Stimulated activated CD4-positive, alpha-beta T cell treated with anti-CD3 and anti-CD28 coated beads, Interleukin-1b, Interleukin-23, amount 100 ng/mL, for 24 hours (primary cell): ENCODE measurements at places on chromosomes 11 and 22.

DNA sequence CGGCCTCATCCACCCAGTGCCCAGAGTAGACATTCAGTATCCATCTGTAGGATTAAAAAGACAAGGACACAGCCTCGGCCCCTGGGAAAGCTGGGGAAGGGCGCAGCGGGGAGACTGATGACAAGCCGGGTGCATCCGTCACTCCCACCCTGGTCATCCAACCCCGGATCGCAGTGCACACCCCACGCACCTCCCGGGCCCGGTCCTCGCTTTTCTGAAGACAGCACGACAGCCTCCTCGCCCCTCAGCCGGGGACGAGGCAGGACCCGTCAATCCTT is 1.1 kb downstream of the FCHSD2 start:
- DNase-seq = no peak

DNA sequence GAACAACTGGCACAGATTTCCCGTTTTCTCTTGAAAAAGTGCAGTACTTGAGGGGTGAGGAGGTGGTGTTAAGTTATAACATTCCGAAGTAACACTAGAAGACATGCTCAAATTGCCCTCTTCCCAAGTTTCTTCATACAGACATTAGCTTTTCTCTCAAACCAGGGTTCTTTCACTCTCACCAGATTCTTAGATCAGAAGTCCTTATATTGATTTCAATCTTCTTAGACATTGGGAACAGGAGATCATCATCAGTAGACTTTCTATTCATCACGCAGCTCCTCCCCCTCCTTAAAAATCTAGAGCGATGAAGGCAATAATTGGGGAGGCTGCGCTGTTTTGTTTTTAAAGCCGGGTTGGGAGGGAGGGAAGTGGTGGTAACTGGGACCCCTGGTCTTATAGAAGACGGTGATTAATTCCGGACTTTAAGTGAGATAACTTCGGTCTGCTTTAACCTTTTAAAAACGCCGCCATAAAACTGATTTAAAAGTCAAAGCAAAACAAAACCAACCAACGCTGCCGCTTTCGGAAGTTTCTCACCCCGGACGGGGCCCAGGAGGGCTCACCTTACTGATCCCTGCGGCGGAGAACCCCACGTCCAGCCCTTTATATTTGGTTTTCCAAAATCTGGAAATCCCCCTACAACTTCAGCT is 665 bp downstream of the USP28 start:
- no peak for DNase-seq

DNA sequence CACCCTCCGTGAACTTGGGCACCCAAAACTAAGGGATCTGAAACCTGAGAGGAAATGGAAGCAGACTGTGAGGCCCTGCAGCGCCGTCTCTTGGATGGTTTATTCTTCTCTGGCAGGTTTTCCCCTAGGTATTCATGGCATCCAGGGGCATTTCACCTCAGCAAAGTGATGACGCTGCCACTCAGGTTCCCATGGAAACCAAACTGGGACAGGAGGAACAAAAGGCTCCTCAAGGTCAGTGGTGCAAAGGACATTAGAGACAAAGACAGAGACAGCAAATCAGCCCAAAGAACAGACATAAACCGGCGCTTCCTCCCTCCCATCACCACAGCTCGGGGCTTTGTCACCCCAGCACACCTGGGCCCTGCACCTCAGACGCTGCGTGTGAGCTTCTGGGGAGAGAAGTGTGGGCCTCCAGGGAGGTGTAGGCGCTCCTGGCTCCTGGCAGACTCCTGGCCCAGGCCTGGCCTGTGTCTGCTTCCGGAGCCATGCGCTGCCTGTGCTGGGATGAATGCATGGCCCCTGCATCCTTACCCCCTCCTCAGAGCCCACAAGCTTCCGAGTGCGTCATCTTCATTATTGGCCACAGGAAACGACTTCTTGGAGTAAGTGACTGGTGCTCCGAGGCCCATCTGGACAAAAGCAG is 5.9 kb downstream of the TP53AIP1 start:
- no peak for DNase-seq

- no peak for DNase-seq
These were observed 39.4 kb downstream of the CARD18 start for GRCh38 chr11:105100206-105100605.

DNA sequence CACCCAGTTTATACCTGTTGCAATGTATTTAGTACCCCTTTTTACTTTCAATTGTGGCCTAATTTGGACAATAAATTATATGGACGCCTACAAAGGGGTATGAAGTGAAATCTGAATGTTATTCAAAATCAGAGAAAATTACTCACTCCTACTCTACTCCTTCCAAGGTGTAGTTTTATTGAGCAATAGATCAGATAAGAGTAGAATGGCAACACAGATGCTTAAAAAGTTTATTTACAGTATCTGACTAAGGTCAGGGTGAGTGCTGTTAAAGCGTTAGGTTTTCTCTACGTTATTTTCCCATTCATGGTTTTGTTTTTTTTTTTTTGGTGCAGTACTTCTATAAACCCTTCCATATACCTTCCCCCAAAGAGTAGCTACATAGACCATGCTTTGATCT is 805.6 kb downstream of the KCNA4 start:
- no peak for DNase-seq

GRCh38 chr11:11532574-11532973 is 89.2 kb downstream of the GALNT18 start:
- DNase-seq = no peak

DNA sequence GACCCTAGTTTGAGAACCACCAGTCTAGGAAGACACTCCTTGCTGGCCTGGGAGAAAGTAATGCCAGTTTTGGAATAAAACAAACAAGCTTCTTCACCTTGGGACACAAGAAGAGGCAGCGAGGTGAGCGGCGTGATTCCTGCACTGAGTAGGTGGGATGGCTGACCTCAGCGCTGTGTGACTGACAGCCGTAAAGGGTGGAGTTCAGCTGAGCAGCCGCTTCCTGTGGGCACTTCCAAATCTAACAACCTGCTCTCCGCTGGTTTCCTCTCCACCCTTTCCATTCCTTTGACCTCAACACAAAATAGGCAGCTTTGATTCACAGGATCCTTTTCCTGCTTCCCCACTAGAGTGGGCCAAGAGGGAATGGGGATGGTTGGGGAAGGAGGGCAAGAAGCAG is 45.8 kb downstream of the PC start:
- no peak for DNase-seq

DNA sequence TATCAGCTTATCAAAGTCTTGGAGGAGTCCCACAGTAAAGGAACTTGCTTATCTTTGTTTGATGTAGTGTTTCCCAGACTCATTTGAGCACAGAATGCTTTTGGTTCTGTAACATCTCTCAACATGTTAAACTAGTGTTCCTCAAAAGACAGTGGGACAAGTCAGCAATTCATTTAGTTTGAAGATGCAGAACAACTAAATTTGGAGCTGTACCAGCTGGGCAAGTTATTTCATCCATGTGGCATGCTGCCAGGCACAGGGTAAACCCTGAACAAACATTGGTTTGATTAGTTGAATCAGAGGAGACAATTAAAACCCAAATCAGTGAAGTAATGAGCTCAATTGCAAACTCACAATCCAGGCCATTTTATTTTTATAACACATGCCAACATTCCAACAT is 141.2 kb downstream of the CSNK2A3 start:
- no peak for DNase-seq

GRCh38 chr11:118933486-118933885 is 7.8 kb upstream of the BCL9L start:
- DNase-seq = no peak

DNA sequence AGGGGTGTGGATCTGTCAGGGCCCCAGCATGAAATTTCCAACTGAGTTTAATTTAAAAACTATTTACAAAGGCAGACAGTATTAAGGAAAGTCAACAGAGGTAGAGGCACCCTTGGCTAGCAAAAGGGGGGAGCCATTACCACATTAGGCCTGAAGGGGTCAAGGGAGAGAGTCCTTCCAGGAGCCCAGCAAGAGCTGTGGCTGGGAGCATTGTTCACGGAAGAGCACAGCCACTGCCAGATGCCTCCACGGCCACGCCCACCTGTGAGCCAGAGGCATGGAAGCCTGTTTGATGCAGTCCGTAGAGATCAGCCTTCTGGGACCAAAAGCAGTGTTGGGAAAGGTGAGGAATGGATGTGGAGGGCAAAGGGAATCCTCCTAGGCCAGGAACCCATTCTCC is 102.6 kb downstream of the GALNT18 start:
- DNase-seq = no peak

DNA sequence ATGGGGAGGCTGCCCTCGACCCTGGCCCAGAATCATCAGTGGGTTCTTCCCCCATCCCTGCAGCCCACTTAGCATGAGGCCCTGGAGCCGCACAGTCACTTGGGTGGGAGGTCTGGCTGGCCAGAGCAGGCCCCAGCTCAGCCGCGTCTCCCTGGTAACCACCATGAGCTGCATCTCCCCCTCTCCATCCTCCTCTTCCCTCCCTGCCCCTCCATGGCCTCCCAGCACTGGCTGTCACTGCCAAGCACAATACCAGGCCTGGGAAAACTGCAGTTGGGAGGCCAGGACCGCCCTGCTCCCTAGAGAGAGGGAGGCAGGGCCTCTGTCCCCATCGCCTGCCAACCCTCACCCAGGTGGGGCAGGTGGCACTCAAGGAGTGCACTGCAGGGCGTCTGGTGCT is 8.0 kb downstream of the CSDC2 start:
- DNase-seq = no peak

- no peak for DNase-seq
These were observed 125.5 kb downstream of the C11orf87 start for GRCh38 chr11:109547356-109548027.

DNA sequence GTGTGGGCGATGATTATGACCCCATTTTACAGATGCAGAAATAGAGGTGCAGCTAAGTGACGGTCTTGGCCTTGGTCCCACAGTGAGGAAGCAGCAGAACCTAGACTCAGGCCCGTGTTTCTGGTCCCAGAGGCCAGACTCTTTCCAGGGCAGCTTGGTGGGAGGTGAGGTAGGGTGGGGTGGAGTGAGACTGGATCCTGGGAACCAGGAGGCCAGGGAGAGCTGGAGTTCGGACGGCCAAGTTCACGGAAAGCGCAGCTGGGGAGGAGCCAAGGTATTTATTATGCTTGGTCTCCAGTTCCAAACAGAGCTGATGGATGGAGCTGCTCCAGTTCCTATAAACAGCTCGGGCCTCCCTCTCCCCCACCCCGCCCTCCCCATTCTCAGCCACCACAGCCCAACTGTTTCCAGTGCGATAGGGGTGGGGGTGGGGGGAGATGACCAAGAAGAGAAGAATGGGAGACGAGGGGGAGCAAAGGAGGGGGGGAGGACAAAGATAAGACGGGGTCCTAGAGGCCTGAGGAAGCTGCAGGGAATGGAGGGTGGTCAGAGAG is 16.2 kb downstream of the LRRC32 start:
- DNase-seq = no peak

GRCh38 chr22:36871669-36872081 is 10.9 kb downstream of the NCF4 start:
- no peak for DNase-seq

DNA sequence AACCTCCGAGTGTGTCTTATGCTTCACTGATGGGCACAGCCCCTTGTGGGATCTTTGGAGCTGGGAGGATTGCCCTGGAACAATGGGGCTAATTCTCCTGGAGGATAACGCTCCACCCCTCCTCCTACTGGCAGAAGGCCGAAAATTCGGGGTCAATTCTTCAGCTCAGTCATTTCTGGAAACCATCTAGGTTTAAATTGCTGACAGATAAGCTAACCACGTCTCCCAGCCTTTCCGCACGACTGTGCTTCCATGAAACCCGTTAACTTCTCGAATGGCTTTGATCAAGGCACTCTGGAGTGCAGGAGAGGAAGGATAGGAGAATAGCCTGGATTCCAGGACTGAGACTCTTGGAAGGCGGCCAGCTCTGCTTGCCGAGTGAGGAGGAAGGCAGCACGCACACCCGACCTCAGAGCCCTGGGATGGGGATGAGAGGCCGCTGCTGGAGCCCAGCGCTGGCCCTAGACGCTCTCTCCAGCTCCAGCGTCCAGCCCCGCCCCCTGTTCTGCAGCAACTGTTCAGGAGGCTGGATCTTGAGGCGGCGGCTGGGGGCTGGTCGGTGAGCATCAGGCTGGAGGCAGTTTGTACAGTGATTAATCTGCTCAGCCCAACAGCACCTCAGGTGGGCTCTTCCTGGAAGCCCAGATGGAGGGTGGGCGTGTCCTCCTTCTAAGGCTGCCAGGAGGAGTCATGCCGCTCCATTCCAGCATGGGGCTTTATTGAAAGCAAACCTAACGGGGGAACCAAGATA is 176.7 kb upstream of the NCAM1 start:
- no peak for DNase-seq

DNA sequence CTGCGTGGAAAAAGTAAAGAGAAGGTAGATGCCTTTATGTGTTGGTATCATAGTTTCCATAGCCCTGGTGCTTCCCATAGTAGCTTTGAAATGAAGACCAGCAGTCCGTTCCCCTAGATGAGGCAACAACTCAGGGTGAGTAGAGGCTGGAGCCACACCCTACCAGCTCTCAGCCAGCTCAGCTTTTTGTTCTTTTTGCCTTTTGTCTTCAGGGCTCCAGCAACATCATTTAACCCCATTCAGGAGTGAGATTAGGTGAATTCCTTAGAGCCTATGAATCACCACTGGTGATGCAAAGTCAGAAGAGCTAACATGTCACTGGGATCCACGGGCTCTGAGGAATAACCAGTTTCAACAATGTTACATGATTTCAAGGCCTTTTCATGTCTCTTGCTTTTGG is 14.0 kb upstream of the SESN3 start:
- DNase-seq = no peak

DNA sequence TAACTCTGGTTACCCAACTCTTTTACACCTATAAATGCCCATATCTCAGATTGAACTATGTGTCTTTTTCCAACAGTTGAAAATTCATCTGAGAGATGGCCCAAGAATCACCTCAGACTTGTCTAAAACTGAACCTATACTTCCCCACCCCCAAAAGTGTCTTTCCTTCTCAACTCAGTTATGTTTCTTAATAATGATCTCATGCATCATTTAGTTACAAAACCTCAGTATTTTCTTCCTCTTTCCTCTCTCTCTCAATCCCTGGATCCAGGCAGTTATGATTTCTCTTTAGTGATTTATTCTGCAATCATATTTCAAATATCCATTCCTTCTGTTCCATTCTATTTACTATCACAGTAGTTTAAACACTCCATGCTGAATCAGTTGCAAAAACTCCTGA is 32.3 kb upstream of the ADSL start:
- no peak for DNase-seq

DNA sequence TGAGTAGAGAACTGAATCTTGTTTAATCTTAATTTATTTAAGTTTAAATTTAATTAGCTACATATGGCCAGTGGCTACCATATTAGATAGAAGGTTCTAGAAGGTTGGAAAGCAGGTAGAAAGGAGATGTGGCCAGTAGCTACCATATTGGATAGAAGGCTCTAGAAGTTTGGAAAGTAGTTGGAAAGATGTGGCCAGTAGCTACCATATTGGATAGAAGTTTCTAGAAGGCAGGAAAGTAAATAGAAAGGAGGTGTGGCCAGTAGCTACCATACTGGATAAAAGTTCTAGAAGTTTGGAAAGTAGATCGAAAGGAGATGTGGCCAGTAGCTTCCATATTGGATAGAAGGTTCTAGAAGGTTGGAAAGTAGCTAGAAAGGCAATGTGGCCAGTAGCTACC is 2.2 kb downstream of the CRYBA4 start:
- DNase-seq = no peak

DNA sequence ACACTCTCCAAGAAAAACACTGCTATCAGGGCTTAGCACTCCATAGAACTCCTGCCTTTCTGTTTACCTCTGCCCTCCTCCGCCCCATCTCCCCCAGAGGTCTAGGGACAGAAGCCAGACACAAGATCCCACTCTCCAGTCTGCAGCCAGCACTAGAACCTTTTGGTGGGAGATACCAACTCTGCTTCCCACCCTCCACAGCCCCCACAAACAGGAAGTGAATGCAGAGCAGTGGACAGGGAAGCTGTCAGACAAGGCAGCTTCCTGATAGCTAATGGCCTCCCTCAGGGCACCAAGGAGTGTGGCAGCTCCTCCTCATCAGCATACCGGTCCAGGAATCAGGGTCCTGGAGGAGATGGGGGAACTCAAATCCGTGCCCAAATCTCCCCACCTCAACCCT is 5.1 kb downstream of the SCN4B start:
- DNase-seq = no peak
